ENCODE measurements at places on chromosomes 12 and 14. TPM values are rescaled to one million over a fixed set of nuclear protein-coding genes. Genes with fewer than 3 reads are reported as not detected.

The ERBB3 gene
- 90.6 TPM for total RNA-seq

- DNase-seq = no peak
- H3K27ac ChIP-seq = no peak overlapping the region
- no peak overlapping the region for H3K4me3 ChIP-seq
- no peaks in the 10 kb centered on the region for H3K36me3 ChIP-seq
- H3K4me1 ChIP-seq = no peaks in the 10 kb centered on the region
- no peaks in the 10 kb centered on the region for H3K27me3 ChIP-seq
Measured at GRCh38 chr12:56878010-56878339, 56.2 kb downstream of the SDR9C7 start.

GRCh38 chr14:55327179-55327578 is 56.0 kb downstream of the FBXO34 start:
- H3K4me1 ChIP-seq = peaks cover 2% of the 10 kb centered on the region
- H3K27ac ChIP-seq = no peak overlapping the region
- H3K27me3 ChIP-seq = no peaks in the 10 kb centered on the region
- no peaks in the 10 kb centered on the region for H3K36me3 ChIP-seq

DNA sequence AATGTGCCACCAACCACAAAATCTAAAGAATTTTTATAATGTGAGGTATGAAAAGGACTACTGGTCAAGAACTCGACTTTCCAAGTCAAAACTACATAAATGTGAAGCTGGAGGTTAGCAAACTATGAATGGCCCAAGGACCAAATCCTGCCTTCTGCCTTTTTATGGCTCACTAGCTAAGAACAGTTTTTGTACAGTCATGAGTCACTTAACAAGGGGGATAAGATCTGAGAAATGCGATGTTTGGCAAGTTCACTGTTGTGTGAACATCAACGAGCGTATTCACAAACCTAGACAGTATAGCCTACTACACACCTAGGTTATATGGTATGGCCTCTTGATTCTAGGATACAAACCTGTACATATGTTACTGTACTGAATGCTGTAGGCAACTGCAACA is 28.2 kb downstream of the FERMT2 start:
- no peaks in the 10 kb centered on the region for H3K27me3 ChIP-seq
- H3K4me3 ChIP-seq = no peak overlapping the region
- DNase-seq = no peak
- no peaks in the 10 kb centered on the region for H3K36me3 ChIP-seq
- H3K27ac ChIP-seq = no peak overlapping the region

- DNase-seq = no peak
- no peaks in the 10 kb centered on the region for H3K36me3 ChIP-seq
- no peak overlapping the region for H3K27ac ChIP-seq
- no peaks in the 10 kb centered on the region for H3K4me1 ChIP-seq
- peak overlapping the region; percentile 12 for H3K4me3 ChIP-seq
- H3K27me3 ChIP-seq = no peaks in the 10 kb centered on the region
Measured at GRCh38 chr12:103441437-103442181, 54.2 kb downstream of the C12orf42 start.

- DNase-seq = no peak
- H3K4me1 ChIP-seq = no peaks in the 10 kb centered on the region
- H3K27me3 ChIP-seq = no peaks in the 10 kb centered on the region
- H3K27ac ChIP-seq = no peak overlapping the region
- no peaks in the 10 kb centered on the region for H3K36me3 ChIP-seq
Measured at GRCh38 chr14:62289471-62289870, 527.3 kb downstream of the SNAPC1 start.

- no peak overlapping the region for H3K4me3 ChIP-seq
- H3K4me1 ChIP-seq = no peaks in the 10 kb centered on the region
- H3K36me3 ChIP-seq = no peaks in the 10 kb centered on the region
- no peak for DNase-seq
- H3K27me3 ChIP-seq = no peaks in the 10 kb centered on the region
- peak overlapping the region; percentile 52 for H3K27ac ChIP-seq
Measured at GRCh38 chr12:70177631-70178030, 65.6 kb upstream of the CNOT2 start.
